ENCODE measurements at places on chromosomes 3 and 15.
A peak's percentile ranks its signal among the peaks of the same experiment; 100 is the strongest.

- no peak for DNase-seq
These were observed 19.8 kb upstream of the GP9 start for GRCh38 chr3:129040579-129041300.

GRCh38 chr3:119329551-119329950 is 35.4 kb downstream of the ARHGAP31 start:
- DNase-seq, result no peak

DNA sequence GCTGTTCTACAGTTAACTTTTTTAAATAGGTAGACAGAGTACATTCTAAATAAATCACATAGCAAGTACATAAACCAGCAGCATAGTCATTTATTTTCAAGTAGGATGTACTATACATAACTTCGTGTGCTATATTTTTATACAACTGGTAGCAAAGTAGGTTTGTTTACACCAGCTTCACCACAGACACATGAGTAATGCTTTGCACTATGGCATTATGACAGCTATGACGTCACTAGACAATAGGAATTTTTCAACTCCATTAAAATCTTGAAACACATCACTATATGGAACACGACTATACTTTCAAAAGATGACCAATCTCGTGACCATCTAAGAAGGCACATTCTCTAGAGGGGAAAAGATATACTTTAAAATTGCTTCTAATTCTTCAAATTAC is 3.5 kb downstream of the TEX55 start:
- DNase-seq, result no peak

- no peak for DNase-seq
These were observed 1.4 kb downstream of the ACVR2B start for GRCh38 chr3:38454884-38455638.

DNA sequence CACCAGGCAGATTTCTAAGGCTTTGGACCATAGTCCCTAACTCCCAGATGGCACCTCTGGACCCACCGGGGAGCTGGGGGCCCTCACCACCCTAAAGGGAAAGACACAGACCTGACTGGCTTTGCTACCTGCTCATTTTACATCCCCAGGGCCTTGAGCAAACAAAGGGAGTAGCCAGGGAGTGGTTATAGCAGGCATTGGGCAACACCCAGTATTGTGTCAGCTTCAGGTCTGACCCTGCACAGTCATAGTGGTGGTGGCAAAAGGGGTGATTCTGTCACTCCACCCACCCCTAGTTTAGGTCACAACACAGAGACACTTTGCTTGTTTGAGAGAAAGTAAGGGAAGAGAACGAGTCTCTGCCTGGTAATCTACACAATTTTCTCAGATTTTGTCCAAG is 352.5 kb downstream of the DIPK2A start:
- DNase-seq, result no peak

DNA sequence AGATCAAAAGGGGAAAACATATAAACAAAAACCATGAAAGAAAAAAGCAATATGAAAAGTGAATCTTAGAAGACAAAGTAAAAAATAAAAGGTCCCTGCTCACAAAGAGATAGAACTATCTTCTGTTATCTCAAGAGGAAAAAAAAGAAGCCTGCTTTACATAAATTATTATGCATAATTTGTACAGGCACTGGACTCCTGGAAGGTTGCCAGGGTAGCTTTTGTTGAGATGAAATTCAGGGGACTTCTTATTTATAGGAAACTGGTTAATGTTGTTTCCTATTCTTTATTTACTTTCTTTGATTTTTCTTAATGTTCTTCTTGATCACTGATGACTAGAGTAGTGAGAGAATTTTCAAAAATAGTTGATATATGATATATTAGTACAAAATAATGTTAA is 66.9 kb downstream of the PPM1L start:
- no peak for DNase-seq

- peak; percentile 21 for DNase-seq
These were observed 207.7 kb downstream of the SOX2 start for GRCh38 chr3:181919375-181919774.

DNA sequence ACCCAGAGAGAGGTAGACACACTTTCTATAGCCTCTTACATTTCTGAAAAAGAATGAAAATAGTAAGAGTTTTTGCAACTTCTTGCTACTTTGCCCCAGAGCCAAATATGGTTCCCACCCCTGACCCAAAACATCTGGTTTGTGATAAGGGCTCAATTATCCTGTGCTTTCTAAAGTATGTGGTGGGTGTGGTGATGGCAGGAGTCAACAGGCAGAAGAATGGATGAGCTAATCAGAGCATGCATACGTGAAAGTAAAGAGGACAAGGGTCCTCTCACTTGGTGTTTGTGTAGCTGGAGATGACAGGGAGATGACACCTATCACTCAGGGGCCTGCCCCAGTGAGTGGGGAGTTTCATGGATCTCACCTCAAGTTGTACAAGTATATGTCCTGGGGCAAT is 19.1 kb downstream of the KBTBD8 start:
- no peak for DNase-seq

DNA sequence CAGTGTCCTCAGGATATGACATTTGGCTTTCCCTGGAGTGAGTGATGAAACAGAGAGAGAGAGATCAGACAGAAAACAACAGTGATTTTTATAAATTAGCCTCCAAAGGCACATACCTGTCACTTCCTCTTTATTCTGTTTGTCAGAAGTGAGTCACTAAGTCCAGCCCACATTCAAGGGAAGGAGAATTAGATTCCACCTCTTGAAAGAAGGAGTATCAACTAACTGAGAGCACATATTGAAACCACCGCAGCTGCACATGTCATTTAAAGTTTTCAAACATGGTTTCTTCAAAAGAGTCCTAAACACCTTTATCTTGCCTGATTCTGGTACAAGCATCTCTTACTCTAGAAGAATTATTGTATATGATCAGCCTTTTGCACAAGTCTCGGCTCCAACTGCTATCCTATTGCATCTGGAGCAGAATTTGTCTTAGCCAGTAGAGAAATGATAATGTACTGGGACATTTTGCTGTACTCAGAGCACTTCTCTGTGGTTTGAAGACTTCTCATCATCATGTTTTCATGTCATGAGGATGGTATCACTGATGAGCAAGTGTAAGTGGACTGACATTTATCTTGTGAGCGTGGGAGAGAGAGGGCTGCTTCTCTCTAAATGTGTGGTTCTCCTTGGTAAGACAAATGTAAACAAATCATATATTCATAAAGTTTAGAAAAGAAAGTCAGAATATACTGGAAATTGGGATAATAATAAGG is 338.9 kb upstream of the CFAP20DC start:
- no peak for DNase-seq

- DNase-seq, result peak; percentile 42
These were observed 185.7 kb upstream of the THRB start for GRCh38 chr3:24680214-24680967.

Measured in HCT116 (cell line).